Stimulated activated CD8-positive, alpha-beta memory T cell treated with anti-CD3 and anti-CD28 coated beads, Interleukin-4, amount 100 ng/mL, for 24 hours (primary cell): ENCODE measurements at places on chromosomes 1 and 21.

GRCh38 chr21:45844181-45844580, 137.4 kb upstream of the COL6A1 start:
- DNase-seq, result no peak

- DNase-seq, result no peak
Measured at GRCh38 chr1:86504137-86504479, 35.4 kb downstream of the CLCA1 start.

DNA sequence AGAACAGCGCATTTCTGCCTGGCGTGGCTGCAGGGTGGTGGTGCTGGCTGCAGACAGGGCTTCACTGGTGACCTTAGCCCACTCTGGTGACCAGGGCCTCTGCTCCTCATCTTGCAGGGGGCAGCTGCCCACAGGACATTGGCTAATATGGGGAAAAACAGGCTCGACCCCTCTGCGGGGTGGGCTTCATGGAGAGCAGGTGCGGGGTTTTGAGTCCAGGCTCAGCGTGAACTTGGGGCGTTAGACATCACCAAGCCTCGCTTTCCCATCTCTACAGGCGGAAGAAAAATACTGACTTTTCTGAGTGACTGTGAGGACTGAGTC, 24.4 kb downstream of the LHX4 start:
- no peak for DNase-seq

DNA sequence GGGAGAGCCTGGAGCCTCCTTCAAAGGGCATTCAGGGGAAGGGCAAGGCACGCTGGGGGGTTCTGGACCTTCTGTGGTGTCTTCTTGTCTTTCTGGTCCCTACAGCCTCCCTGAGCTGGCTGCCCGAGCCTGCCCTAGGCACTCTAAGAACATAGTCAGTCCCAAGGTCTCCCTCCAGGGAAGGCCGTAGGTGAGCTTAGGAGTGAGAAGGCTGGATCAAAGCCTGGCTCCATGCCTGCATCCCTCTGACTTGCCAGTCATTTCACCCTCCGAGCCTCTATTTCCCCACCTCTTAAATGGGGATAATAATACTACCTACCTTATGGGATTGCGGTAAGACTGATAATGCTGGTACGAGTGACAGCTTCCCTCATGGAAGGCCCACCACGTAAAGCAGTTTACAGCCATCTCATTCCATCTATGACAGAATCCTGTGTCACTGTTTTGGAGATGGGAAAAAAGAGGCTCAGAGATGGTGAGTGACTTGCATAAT, 20.8 kb downstream of the PTPRF start:
- DNase-seq, result no peak

GRCh38 chr1:99674115-99675064, 28.5 kb downstream of the PALMD start:
- no peak for DNase-seq

DNA sequence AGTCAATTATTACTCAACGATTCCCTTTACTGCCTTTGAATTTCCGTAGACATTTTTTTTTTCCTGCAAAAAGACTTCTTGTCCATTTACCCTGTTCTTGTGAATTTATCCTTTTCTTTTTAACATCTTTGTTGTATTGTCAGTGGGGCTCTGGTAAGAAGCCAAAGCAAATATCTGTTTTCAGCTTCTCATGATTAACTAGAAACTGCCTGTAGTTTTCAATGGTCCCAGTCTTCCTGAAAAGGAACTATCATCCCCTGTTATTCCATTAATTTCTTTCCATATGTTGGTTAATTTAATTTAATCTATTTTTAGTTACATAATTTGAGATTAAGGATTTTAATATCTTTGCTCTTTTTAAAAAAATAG, 28.0 kb downstream of the SH3BGR start:
- no peak for DNase-seq

GRCh38 chr1:209875515-209875914, 47.7 kb downstream of the UTP25 start:
- DNase-seq, result no peak

- no peak for DNase-seq
Measured at GRCh38 chr1:37031871-37032270, 2.4 kb downstream of the GRIK3 start.

GRCh38 chr1:30191154-30191702, 532.2 kb downstream of the MATN1 start:
- DNase-seq, result no peak

- DNase-seq, result no peak
Measured at GRCh38 chr1:2406451-2407041, 5.8 kb downstream of the PEX10 start.

DNA sequence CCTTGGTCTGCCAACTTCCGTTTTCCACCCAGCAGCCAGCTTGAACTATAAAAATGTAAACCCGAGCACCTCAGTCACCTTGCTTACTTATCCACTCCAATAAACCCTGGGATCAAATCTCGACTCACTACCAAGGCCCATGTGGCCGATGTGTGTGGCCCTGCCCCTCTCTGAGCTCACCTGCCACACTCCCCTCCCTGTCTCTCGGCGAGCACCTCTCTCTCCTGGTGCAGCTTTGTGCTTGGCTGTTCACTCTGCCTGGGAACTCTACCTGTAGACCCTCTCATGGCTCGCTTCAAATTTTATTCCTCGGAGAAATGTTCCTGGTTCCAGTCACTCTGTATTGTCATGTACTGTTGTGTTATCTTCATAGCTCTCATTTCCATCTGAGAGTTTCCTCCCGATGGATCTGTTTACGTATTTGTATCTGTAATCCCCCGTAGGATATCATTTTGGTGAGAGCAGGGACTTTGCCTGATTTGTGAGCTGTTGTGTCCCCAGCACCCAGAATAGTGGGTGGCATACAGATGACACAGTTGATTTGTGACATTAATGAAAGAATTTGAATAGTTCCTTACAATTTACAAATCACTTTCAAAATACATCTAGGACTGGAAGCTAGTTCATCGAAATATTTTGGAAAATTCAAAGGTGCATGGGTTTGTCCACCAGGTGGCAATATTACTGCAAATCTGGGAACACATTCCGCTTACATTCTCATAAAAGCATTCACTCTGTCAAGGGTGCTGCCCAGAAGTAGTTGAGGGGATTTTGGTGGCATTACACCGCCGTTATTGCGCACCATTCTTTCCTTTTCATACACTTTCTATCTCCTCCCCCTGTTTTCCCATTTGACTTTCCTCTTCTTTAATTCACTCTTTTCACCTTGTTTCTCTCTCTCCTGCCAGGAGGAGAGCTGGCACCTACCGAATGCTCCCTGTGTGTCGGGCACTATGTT, 95.3 kb downstream of the ABCA4 start:
- no peak for DNase-seq

DNA sequence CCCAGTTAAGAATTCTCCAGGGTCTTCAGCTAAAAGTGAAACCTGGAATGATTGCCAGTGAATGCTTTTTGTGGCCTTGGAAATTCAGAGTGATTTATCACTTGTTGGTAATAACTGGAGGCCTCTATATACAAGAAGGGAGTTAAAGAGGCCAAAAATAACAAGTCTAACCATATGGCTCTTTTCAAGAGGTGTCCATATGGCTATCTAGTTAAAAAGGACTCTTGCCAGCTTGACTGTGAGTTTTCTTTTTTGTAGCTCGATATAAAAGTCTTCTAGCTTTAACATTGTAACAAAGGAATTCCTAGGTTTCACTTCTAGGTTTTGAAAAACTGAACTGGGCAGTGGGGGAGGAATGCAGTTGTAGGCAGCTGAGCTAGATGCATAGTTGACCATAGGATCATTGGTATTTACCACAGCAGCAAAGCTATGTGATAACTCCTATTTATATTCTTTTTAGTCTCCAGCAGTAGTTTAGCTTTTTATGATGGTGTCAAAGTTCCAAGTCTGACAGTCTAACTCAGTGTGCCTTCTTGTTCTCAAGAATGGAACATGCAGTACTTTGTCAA, 44.4 kb downstream of the CACHD1 start:
- no peak for DNase-seq

DNA sequence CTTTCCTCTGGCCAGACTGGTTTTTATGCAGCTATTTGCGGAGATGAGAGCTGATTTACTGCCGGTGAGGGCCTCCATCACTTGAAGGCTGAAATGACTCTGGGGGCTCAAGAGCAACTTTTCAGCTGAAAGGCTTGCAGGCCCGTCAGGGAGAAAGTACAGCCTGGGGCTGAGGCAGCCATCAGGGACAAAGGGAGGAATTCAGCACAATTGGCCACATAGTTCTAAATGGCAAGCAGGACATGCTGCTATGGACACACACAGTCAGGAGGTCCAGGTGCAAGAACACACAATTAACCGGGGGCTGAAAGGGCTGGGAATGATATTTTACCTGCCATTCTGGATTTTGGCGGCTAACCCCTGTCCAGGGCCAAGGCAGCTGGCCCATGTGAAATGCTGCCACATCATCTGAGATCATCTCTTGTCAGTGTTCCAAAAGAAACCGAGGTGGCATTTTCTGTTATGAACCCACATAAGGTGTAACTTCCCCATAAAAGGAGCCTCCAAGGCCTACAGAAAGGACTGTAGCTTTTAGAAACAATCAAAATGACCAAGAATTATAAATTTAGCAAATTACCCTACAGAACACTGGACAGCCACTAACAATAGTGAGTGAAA, 58.2 kb downstream of the LMX1A start:
- DNase-seq, result no peak

GRCh38 chr1:192272732-192273131, 44.1 kb upstream of the RGS21 start:
- no peak for DNase-seq

GRCh38 chr1:236122176-236122575, 20.2 kb upstream of the GPR137B start:
- DNase-seq, result no peak

DNA sequence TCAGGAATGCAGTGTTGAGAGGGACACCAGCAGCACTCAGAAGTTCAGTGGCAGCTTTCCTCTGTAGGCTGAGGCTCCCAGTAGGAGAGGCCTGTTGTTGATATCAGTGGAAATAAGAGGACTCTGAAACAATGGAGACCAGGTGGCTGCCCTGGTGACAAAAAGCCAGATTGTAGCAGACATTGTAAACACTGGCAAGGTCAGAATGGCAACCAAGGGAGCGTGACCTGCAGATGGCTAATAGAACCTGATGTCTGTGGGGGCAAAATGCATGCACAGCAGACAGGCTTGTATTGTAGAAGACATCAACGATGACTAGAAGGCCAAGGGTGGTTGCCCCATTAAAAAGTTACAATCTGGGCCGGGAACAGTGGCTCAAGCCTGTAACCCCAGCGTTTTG, 53.1 kb upstream of the GPR37L1 start:
- no peak for DNase-seq
